Left colon (tissue), 2 donors: ENCODE measurements at places on chromosomes 3 and 15. TPM values are rescaled to one million over a fixed set of nuclear protein-coding genes. Genes with fewer than 3 reads are reported as not detected.
A peak's percentile ranks its signal among the peaks of the same experiment; 100 is the strongest.

DNA sequence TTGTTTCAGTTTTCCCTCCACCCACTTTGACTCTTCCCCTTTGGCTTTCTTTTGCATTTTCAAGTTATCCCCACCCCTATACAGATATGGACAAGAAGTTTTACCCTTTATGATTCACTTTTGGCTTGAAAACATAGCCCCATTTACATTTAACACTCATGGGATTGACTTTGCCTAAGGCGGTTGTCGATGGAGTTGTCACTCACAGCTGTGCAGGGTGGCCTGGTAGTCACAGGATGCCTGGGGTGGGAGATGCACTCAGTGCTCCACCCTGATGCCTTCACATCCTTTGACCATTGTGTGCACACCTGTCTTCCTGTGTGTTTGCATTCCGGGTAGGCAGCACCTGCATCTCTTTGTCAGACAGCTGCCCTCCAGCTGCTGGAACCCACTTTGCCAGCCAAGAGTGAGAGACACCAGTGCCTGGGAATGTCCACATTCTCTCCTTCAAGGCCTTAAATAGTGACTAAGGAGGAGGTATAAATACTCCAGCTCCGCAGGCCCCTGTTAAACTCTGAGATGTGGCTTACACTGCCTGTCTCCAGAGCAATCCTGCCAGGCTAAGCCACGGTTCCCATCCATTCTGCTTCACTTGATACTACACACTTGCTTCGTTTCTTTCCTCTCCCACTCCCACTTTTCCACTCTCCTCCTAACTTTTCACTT is 191.5 kb upstream of the SLC24A5 start:
- no peak for DNase-seq

DNA sequence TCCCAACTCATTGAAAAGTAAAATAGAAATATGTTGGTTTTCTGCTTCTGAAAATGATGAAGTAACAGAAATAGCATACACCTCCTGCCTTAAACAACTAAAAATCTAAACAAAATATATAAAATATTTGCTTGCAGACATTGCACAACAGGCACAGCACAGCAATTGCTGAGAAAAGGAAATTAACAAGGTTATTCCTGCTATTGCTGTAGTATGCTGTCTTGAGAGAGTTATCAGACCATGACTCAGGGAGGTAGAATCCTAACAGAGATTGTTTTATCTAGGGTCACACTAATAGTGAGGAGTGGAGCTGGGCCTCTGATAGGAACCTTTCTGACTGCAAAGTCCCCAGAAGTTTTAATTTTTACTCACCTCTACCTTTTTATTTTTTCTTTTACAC is 72.6 kb downstream of the ZBTB20 start:
- no peak for DNase-seq

GRCh38 chr15:97141360-97141759 is 810.9 kb downstream of the NR2F2 start:
- DNase-seq: no peak

DNA sequence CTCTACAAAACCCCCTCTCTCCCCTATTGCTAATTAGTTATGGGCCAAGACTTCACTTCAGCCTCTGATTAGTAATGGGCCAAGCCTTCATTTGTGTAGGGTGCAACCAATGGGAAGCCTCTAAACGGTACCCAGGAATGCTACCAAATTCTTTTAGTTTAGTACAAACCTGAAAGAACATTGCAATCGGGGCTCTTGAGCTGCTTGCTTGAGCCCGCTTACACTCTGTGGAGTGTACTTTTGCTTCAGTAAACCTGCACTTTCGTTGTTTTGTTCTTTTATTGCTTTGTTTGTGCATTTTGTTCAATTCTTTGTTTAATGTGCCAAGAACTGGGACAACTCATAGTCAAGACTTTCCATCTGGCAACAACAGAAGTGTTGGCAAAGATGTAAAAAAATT is 26.2 kb downstream of the DNAAF4 start:
- DNase-seq: no peak

DNA sequence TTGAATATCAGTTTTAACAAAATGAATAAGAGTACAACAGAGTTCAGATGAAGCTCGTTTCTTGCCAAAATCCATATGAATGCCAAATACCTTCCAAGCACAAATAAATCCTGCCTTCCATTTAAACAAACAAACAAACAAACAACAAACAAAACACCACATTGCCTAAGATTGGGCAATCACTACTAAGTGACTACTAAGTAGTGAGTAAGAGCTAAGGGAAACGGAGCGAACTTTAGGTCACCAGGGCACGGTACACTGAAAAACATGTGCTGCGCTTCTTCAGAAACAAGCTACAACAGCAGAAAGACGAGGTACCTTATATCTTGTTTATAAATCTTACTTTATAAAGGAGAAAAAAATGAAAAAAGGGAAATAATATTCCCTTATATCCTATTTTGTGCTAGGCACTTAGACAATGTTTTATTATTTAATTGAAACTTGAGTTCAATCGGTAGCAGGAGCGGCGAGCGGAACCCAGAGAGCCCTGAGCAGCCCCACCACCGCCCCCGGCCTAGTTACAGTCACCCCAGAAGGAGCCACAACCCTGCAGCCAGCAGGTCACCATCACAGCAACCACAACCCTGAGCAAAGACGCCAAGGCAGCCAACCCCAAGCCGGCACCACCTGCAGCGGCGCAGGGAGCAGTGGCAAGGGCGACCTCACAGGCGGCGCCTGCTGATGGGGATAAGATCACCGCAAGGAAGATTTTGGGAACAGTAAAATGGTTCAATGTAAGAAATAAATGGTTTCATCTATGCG is 216.9 kb downstream of the ZBTB20 start:
- no peak for DNase-seq

DNA sequence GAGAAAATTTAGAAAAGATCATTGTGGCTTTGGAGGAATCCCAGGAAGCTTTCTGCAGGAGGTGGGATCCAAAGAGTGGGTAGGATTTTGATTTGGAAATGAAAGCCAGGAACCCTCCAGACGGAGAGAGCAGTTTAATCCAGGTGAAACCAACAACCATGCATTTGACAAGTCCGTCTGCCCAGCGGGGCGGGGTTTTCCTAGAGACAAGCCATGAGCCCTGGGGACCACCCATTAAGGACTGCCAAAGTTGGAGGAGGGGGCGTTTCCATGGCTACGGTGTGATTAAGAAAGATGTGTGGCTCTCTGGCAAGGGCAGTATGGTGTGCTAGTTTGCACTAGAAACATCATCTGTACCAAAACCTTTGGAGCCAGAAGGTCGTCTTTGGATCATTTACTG is 53.4 kb downstream of the SRGAP3 start:
- DNase-seq: no peak

- DNase-seq: no peak
Measured at GRCh38 chr3:29525254-29525881, 244.5 kb downstream of the RBMS3 start.

GRCh38 chr3:4756057-4756775 is 223.0 kb upstream of the BHLHE40 start:
- DNase-seq: peak; percentile 10

DNA sequence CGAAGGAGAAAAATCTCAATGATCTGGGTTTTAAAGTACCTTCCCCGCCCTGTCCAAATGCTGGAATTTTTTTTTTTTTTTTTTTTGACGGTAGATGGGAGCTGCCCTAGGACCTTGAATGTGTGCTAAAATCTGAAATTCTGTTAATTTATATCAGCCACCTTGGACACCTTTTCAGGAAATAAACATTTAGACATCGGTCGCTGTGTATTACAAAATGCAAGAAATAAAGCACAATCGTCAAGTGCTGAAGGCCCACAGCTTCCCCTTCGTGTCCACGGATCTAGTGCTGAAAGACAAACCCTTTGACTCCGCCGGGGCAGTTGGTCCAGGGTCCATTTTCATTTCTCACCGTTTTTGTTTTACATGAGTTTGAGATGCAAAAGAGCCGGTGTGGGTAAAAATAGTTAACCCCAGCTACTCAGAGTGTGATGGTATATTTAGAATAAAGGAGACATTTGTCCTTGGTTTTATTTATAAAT is 90.2 kb upstream of the CHD2 start:
- DNase-seq: peak; percentile 62

- no peak for DNase-seq
Measured at GRCh38 chr15:29838352-29839010, 16.2 kb upstream of the TJP1 start.

- no peak for DNase-seq
Measured at GRCh38 chr3:103991461-103992115, 1375.1 kb upstream of the ALCAM start.

DNA sequence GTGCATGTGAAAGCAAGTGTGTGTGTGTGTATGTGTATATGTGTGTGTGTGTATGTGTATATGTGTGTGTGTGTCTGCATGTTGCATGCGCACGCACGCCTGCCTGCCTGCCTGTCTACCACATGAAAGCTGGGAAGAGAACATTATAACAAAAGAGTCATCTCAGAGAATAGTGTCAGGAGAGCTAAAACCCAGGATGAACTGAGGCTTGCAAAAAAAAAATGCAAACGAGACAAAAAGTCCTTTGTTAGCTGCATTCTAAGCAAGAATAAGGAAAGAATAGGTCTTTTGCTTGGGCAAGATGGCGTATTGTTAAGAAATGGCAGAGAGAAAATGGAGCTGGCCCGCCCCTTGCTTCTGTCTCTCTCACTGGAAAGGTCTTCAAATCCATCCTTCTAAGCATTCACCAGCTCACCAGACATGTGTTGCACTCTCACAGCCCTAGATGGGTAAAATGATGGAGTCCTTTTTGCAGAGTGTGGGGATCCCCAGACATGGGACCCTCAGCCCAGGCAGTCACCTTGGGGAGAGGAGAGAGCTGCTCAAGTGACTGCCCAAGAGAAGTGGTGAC is 16.4 kb downstream of the WNT7A start:
- DNase-seq: no peak

- DNase-seq: no peak
Measured at GRCh38 chr15:63884953-63885352, 51.2 kb upstream of the HERC1 start.

DNA sequence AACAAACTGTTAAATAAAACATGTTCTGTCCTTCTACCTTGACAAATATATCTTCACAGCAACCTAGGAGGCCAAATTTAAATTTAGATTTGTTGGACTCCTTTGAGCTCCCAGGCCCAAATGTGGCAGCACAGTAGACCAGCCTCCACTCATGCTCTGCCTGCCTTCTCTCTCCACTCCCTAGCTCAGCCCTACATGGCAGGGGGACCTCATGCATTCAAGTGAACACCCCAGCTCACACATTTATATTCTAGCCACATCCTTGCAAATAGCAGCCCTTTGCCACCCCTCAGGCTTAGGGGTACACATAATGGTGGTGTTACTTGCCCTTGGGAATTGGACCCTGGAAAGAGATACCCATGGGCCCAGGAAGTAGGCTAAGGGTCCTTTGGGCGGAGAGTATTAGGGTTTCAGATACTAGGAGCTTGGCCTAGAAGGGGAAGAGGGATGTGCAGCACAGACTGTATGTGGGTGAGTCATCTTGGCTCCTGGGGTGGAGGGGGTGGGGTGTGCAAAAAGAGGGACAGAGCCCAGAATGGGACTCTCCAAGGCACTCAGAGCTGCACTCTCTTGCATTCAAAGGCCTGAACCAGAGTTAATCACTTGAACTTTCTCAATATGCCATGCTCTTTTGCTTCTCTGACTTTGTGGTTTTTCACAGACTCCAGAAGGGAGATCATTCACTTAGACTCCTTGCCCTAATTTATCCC is 268.4 kb upstream of the ROPN1 start:
- no peak for DNase-seq

GRCh38 chr3:60645801-60646200 is 605.5 kb downstream of the FHIT start:
- DNase-seq: no peak

GRCh38 chr3:142963516-142964448 is at the start of gene PAQR9:
Gene PAQR9, minus strand, starts transcription at chr3:142963674. Its CDS starts 338 bp downstream, at chr3:142963336.
- DNase-seq: no peak

DNA sequence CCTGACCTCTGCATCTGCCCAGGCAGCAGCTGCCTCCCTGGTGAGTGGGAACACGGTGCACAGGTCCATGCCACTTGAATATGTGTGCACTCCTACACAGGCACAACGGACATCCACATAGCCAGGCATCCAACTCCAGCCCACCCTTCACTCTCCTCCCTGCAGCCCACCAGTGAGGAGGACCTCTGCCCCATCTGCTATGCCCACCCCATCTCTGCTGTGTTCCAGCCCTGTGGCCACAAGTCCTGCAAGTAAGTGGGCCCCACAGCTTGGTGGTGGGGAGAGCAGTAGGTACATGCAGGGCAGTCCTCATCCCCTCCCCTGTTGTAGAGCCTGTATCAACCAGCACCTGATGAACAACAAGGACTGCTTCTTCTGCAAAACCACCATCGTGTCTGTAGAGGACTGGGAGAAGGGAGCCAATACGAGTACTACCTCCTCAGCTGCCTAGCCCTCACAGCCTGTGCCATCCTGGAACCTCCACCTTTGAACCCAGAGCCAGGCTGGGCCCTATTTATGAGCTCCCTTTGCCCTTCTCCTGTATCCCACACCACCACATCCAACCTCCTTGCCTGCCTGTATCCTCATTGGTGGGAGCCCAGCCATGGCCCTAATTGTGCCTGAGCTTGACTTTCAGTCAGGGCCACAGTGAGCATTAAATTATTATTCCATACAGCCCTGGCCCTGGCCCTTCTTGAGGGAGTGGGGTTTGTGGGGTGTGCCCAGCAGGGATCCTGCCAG is 1.5 kb upstream of the AMIGO3 start:
- DNase-seq: no peak

DNA sequence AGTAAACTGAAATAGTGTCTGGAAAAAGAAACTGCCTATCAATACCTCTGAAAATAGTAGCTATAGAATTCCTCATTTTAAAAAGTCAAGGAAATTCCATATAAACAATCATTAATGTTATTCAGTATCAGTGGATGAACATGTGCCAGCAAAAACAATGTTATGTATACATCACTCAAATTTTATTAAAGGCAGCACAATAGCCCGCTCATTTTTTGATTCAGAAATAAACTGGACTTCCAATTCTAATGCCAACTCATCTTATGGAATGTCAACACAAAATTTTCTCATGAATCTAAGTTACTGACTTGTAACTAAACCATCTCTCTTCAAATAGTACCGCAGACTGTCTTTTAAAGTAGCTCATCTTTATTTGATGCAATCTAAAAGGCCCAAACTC is 19.0 kb downstream of the THBS1 start:
- DNase-seq: no peak

GRCh38 chr3:128432971-128433836 is 33.5 kb downstream of the DNAJB8 start:
- DNase-seq: no peak

GRCh38 chr3:9079676-9080075 is 116.4 kb upstream of the RAD18 start:
- no peak for DNase-seq

- no peak for DNase-seq
Measured at GRCh38 chr3:101011136-101011535, 17.9 kb upstream of the ABI3BP start.

- no peak for DNase-seq
Measured at GRCh38 chr3:33170531-33170930, 48.1 kb downstream of the SUSD5 start.

Gene ALDH1L1
- total RNA-seq: 26.7 TPM

Gene IL17RE
- total RNA-seq: 87.3 TPM

Gene HYAL1
- total RNA-seq: 16.4 TPM

Gene SUSD5
- 0.37 TPM for total RNA-seq

Gene NAA50
- 89.8 TPM for total RNA-seq

Gene COL7A1
- 4.5 TPM for total RNA-seq

Gene SV2B
- 0.40 TPM for total RNA-seq

Gene CHRM5
- not detected for total RNA-seq

Gene CLDN11
- 7.7 TPM for total RNA-seq

Gene UCN2
- not detected for total RNA-seq

Gene SEMA3F
- 12.1 TPM for total RNA-seq

Gene DNASE1L3
- 1.2 TPM for total RNA-seq

Gene VEPH1
- 4.2 TPM for total RNA-seq
